H9 (cell line): ENCODE measurements at places on chromosomes 6 and 20.

- H3K4me1 ChIP-seq: no peaks in the 10 kb centered on the region
- no peak overlapping the region for H3K4me3 ChIP-seq
- no peak for DNase-seq
- H3K27me3 ChIP-seq: no peaks in the 10 kb centered on the region
- H3K36me3 ChIP-seq: no peaks in the 10 kb centered on the region; the same call in 2 of the 3 replicates
These were observed 57.1 kb upstream of the MLN start for GRCh38 chr6:33860706-33861474.

DNA sequence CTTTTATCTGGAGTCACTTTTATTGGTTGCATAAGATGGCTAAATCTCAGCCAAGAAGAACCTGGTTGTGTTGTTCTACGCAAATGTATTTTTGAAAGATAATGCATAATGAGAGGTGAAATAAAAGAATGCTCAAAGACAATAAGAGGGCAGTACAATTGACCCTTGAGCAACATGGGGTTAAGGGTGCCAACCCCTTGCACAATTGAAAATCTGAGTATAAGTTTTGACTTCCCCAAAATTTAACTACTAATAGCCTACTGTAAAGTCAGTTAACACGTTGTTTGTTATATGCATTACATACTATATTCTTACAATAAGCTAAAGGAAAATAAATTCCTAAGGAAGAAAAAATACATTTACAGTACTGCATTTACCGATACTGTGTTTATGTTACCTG lies 5.9 kb downstream of the RNF146 start:
- no peaks in the 10 kb centered on the region; the same call in 1 of the 2 replicates for H3K4me1 ChIP-seq
- DNase-seq: no peak
- H3K27me3 ChIP-seq: no peaks in the 10 kb centered on the region
- H3K27ac ChIP-seq: no peak overlapping the region
- H3K36me3 ChIP-seq: peaks cover 4% of the 10 kb centered on the region; the same call in 2 of the 3 replicates

- H3K27me3 ChIP-seq: no peaks in the 10 kb centered on the region
- H3K27ac ChIP-seq: no peak overlapping the region
- peaks cover 8% of the 10 kb centered on the region; the same call in 1 of the 2 replicates for H3K4me1 ChIP-seq
These were observed 3.6 kb downstream of the JARID2 start for GRCh38 chr6:15249371-15250019.

- no peak overlapping the region for H3K27ac ChIP-seq
- H3K27me3 ChIP-seq: no peaks in the 10 kb centered on the region
- H3K4me3 ChIP-seq: peak overlapping the region; percentile 90
- peaks cover 9% of the 10 kb centered on the region; the same call in 1 of the 3 replicates for H3K36me3 ChIP-seq
- H3K4me1 ChIP-seq: peaks cover 4% of the 10 kb centered on the region; the same call in 1 of the 2 replicates
These were observed 476 bp downstream of the AAR2 start for GRCh38 chr20:36236786-36237121.

- no peak overlapping the region for H3K27ac ChIP-seq
- no peak overlapping the region for H3K4me3 ChIP-seq
- H3K36me3 ChIP-seq: no peaks in the 10 kb centered on the region
- H3K27me3 ChIP-seq: no peaks in the 10 kb centered on the region
- no peaks in the 10 kb centered on the region; the same call in 1 of the 2 replicates for H3K4me1 ChIP-seq
These were observed 97.2 kb upstream of the RIN2 start for GRCh38 chr20:19660808-19661378.

- H3K27me3 ChIP-seq: no peaks in the 10 kb centered on the region
- peak; percentile 34 for DNase-seq
- H3K4me1 ChIP-seq: no peaks in the 10 kb centered on the region; the same call in 1 of the 2 replicates
- no peak overlapping the region for H3K27ac ChIP-seq
These were observed 691 bp upstream of the ANGPT4 start for GRCh38 chr20:916825-917224.
